ENCODE measurements at places on chromosomes 7 and 10.

GRCh38 chr10:99619090-99619800, 994 bp downstream of the SLC25A28 start:
- DNase-seq: peak; percentile 12

GRCh38 chr10:129090618-129091366, 376.2 kb upstream of the MGMT start:
- no peak for DNase-seq

DNA sequence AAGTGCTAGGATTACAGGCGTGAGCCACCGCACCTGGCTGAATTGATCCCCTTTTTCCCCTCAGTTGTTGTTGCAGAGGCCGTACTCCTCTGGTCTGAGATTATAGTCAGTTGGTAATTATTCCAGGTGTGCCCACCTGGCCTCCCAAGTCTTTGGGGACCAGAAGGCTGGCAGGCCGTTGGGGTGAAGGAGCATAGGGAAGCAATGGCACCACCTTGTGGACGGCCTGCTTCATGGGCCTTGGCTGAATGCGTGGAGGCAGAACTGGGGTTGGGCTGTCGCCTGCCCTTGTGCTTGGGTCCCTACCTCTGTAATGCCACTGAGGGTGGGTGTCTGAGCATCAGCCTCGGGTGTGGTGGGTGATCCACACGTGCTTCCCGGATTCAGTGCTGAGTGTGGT, 125.7 kb downstream of the RGS10 start:
- peak; percentile 29 for DNase-seq

DNA sequence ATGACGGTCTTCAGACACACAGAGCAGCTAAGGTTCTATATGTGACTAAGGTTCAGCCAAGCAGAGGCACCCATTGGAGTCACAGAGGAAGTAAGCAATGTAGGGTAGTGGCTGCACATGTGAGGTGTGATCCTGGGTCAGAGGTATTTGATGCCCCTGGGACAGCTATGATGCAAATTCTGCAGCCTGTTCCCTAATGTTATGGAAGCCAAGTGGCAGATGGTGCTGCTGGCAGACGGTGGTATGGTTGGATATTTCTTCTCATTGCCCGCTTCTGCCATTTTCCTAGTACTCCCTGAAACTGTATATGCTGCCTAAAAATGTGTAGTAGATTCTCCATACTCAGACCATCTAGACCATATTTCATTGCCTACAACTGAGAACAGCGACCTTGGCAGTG, 7.2 kb downstream of the TAS2R16 start:
- DNase-seq: no peak

DNA sequence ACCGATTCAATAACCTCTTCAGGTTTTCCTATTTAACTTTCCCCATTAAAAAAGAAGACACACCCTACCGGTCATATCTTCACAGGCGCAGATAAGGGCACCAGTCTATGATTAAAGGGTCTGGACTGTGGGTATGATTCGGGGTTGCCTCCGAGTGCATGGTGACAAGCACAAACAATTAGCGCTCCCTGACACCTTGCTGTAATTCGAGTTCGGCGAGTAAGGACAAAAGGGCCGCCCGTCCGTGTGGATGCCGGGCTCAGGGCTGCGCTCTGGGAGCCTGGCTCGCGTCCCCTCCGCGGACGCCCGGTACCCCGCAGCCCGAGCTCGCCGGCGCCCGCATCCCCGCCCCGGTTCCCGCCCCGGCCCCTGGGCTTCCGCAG, 111.9 kb upstream of the RHEB start:
- no peak for DNase-seq

DNA sequence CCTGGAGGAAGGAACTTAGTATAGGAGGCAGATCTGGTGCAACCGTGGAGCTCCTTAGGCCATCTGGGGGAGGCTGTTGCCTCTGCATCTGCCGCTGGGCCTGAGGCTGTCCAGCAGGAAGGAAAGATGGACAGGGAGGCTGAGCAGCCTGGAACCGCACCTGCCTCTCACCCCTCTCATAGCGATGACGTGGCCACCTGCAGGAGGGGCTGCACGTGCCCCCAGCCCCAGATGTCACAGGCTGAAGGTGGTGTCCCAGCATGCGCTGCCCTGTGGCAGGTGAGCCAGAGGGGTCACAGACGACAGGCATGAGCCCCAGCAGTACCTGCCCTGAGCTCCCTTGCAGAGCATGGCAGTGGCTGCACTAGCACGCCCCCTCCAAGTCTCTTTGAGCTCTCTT, 283.9 kb downstream of the ACTR3B start:
- no peak for DNase-seq

GRCh38 chr10:93254180-93254853, 180.6 kb downstream of the CYP26A1 start:
- no peak for DNase-seq

DNA sequence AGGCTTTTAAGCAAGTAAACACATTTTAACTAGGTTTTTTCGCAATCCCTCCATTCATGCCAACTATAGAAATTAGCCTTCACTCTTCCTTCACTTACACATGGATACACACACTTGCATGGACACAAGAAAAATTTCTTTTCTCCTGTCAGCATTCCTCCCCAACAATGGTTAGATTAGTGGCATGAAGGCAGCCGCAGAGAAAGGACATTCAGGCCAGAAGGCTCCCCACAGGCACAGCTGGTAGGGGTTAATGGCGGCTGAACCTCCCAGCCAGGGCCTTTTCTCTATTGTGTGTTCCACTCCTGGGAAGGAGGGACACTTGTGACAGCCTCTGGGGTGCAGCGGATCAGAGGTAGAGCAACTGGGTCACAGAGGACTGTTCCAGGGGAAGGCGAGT, 255.0 kb upstream of the SP8 start:
- DNase-seq: no peak

GRCh38 chr10:89887406-89887805, 186.0 kb downstream of the KIF20B start:
- no peak for DNase-seq

GRCh38 chr10:71880425-71881306, 29.6 kb upstream of the PSAP start:
- DNase-seq: no peak

GRCh38 chr10:99329304-99329553, at the start of gene CNNM1:
Gene CNNM1, plus strand, starts transcription at chr10:99329356. Its CDS starts 32 bp downstream, at chr10:99329388.
- DNase-seq: no peak

- DNase-seq: no peak
These were observed 97.5 kb upstream of the CCDC6 start for GRCh38 chr10:60003651-60004523.

DNA sequence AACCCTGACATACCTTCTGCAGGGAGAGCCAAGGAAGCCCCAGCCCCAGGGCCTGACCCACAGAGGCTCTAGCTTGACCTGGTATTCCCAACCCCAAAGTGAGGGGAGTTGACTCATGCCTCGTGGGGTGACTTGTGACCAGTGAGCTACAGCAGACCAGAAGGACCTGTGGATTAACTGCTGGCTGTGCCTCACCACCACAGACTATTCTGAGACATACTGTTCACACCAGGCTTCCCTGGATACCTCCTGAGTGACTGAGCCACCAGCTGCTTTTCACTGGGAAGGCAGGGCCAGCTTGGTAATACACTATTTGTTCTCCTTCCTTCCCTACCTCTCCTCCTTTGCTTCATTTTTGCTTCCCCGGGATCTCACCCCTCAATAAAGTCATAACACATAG, 7.3 kb downstream of the PLXNA4 start:
- DNase-seq: no peak

DNA sequence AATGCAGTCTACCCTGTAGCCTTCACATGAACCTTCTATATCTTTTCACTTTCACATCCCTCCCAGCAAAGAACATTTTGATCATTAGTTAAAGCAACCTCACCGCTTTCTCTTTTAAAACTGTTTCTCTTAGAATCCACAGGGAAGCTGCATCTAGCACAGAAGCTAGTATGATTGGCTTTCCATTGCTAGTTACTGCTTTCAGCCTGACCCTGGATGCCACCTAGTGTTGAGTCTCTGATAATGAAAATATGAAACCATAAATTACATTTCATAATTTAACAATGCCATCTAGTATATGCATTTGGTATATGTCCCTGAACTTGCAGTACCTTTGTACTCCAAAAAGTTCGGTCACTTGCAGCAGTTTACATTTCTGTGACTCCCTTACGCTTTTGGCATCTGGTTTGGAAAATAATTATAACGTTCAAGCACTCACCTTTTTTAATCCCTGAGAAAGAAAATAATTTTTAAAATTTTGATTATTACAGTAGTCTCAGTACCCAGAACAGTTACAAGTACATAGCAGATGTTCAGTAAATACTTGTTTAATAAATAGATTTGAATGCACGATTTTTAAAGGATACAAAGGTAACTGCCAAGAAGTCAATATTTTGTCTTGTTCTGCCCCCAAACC, 22.7 kb downstream of the CISD1 start:
- DNase-seq: peak; percentile 52

DNA sequence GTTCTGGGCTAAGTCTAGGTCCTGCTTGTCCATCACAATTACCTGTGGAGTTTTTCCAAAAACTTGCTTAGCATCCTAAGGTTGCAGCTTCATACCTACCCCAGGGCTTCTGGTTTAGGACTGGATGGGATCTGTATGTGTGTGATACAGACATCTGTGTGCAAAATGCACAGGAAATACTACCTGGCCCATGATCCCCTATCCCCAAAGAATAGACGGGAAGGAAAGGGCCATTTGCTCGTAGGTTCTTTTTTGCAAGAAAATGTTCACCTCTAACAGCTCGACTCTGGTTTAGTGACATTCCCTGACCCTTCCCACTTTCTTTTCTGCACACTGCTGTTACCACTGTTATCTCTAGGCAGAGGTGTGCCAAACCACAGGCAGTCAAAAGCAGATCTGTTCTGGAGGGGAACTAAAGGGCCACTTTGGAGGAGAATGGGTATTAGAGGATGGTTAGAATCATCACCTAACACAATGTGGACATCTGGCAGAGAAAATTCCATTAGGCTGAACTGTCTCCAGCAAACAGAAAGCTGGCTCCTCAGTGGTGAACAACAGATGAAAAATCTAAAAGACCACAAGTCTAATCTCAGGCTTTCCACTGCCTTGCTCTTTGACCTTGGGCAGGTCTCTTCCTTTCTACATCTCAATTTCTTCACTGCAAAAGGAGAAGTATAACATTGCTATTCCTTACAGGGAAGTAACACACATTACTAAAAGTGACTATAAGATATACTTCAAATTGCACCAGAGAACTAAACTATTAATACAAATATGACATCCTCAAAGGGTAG, 107.4 kb downstream of the UBE2H start:
- no peak for DNase-seq

DNA sequence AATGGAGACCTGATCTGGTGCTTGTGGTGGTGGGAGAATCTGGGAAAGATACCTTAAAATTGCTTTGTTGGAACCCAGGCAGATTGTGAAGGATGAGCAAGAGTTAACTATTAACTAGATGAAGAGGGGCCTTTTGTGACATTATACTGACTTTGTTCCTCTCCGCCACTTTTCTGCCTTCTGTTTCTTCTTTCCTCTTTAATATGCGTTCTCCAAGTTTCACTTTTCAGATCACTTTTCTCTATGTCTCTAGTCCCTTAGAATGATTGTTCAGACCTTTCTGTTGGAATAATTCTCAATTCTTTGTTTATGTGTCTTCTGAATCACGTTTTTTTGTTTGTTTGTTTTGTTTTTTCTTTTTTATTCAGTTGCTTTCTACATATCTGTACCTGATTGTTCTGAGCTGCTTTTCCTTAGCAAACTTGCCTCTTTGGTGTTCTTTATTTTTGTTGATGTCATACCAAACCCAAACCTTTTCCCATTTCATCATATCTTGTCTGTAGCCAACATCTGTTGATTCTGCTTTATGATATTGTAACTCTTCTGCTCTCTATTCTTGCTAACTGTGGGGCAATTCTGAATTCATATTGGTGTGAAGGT, 2.8 kb downstream of the BMPR1A start:
- DNase-seq: no peak

DNA sequence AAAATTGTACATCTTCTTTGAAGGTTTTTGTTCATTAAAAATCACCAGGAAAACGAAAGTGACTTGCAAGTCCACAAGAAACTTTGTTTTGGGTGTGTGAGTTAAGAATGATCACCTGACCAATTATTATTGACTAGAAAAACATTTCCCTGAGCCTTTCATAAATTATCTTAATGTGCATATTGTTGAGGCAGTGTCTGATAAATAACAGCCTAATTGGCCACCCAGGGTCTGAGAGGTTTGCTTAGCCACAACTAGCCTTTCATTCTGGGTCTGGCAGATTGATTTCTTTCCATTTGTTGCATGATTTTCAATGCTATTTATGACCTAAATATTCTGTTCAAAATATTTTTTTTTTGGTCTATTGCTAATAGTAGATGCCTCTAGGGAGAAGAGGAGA, 152.8 kb downstream of the AUTS2 start:
- DNase-seq: no peak

GRCh38 chr7:45451342-45452035, 122.7 kb upstream of the ADCY1 start:
- no peak for DNase-seq

- DNase-seq: no peak
These were observed 17.7 kb downstream of the KLLN start for GRCh38 chr10:87845624-87845998.

DNA sequence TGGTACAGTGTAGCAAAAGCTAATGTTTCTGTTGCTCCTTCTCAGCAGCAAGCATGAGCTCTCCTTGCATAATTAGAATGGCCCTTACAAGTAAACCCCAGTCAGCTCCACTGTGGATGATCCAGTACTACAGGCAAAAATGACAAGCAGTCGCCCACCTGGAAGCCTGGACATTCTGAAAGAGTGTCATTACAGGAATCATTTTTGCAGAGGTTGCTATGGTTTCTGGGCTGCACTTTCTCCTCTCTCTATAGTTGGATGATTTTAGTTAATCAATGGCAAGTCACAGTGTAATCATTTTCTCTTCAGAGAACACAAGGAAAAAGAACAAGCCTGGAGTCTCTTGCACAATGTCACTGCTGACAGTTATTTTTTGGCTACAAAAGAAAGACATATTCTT, 102.9 kb upstream of the MYO3A start:
- DNase-seq: no peak

DNA sequence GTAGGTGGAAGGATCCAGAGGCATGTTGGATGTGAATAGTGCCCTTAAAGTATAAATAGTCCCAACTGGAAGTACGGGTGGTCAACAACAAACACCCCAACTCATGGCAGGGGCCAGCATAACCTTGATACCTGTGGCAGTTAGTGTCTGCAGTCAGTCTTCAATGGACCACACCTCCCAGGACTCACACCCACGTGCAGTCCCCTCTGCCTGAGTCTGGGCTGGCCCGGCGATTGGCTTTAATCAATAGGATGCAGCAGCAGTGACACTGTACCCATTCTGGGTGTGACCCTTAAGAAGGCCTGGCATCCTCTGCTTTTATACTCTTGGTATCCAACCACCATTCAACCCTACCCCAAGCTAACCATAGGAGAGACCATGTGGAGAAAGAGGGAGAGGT, 18.6 kb downstream of the DRGX start:
- no peak for DNase-seq

GRCh38 chr7:99224899-99225265, 17.0 kb upstream of the KPNA7 start:
- DNase-seq: no peak

DNA sequence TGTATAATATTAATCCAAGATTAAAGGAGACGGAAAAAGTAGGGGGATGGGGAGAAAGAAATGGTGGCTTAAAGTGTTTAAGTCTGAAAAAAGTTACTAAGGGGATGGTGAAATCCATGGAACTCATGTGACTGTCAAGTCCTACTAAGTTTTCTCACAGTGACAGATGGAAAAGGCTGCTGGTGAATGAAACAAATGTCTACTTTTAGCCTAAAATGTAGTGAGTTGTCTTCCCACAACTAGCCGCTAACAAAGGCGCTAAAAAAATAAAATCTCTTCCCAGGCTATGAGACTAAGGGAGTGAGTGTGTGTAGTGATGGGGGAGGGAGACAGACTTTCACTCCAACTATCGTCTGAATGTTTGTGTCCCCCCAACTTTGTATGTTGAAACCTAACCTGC, 12.6 kb downstream of the VIM start:
- DNase-seq: no peak

All from hematopoietic multipotent progenitor cell treated with erythropoietin and hydrocortisone succinate and interleukin-3 and kit ligand, for 15 days (in vitro differentiated cells).